ENCODE measurements at places on chromosomes 16 and 17.

DNA sequence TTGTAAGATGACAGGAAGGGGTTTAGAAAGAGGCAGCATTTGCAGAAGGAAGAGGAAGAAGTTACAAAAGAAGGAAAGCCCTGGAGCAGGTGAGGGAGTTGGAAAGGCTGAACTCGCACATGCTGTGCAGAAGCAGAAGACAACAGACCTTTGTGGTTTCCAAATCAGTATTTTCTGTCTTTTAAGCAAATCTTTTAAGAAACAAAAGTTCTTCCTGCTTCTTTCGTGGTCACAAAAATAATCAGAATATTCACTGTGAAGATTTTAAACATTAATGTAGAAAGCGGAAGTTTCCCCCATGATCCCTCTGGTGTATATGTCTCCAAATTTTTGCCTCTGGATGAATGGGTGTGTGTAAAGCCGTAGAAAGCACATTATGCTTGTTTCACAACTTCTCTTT, 25.8 kb downstream of the ZNRF1 start:
- DNase-seq: no peak

- DNase-seq: no peak
These were observed 93.2 kb upstream of the RBBP6 start for GRCh38 chr16:24446189-24446588.

GRCh38 chr17:66776999-66777688, 57.8 kb upstream of the CACNG5 start:
- DNase-seq: no peak

GRCh38 chr16:9047689-9048301, 43.6 kb upstream of the HAPSTR1 start:
- peak; percentile 99 for DNase-seq

DNA sequence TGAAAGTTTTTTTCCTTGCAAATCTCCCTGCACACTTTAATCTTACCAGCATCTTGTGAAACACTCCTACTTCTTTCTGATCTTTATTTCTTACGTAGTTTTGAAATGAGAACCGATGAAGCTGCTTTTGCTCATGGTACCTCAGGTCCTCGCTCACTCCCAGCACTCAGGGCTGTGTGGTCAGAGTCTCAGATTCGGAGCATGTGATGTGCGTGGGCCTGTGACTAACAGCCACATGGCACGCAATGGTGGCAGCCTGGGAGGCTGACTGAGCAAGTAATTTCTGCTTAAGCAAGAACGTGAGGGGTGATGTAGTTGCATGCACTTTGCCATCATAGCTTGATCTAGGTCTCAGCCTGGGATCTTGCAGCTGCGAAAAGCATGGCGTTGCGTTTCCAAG, 624.3 kb downstream of the MAF start:
- DNase-seq: no peak

- DNase-seq: no peak
These were observed 504 bp upstream of the GOSR1 start for GRCh38 chr17:30476726-30477082.

- DNase-seq: no peak
These were observed 88.5 kb downstream of the ZNF18 start for GRCh38 chr17:11908711-11909146.

All from fibroblast of lung (primary cell).